ENCODE measurements at places on chromosomes 11 and 22.

GRCh38 chr22:32996702-32997101 lies 61.5 kb downstream of the SYN3 start:
- DNase-seq: no peak

GRCh38 chr22:17818180-17818579 lies 43.9 kb upstream of the BID start:
- no peak for DNase-seq

- DNase-seq: no peak
Measured at GRCh38 chr22:44276041-44276440, 36.7 kb downstream of the SHISAL1 start.

DNA sequence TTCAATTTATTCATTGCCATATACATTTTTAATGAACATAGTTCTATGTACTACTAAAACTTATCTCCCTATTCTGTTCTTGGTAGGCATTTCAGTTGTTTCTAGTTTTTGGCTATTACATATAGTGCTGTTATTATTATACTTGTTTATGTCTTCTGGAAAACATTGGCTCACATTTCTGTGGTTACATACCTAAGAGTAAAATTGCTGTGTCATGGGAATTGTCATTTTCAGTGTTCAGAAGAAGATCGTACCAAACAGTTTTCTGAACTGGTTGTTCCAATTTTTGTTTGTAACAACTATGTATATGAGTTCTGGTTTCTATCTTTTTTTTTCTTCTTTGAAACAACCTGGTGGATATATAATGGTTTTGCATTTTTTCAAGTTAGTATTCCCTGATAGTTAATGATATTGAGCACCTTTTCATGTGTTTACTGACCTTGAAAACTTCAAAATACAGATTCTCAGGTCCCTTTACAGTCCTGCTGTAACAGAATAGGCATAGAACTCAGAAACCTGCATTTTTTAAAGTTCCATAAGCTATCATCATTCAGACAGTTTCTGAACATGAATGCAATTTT lies 230.7 kb downstream of the JRKL start:
- no peak for DNase-seq

DNA sequence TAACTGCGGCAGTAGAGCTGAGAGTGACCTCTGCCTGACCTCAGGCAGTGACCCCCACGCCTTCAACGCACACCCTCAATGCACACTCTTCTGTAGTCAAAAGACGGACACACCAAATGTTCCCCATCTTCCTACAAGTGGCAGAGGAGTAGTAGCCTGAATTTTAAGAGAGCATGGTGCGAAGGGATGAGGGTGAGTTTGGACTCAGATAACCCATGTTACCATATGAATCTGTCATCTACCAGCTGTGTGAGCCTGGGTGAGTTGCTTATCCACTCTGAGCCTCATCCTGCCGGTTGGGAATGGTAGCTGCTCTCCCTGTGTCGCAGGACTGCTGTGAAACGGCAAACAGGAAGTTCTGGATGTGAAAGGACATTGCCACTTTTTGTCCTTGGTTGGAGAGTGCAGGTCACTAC lies 20.6 kb upstream of the ROBO3 start:
- no peak for DNase-seq

GRCh38 chr11:8177136-8177535 lies 8.3 kb upstream of the RIC3 start:
- no peak for DNase-seq

- no peak for DNase-seq
Measured at GRCh38 chr22:22124374-22124773, 120.2 kb upstream of the VPREB1 start.

DNA sequence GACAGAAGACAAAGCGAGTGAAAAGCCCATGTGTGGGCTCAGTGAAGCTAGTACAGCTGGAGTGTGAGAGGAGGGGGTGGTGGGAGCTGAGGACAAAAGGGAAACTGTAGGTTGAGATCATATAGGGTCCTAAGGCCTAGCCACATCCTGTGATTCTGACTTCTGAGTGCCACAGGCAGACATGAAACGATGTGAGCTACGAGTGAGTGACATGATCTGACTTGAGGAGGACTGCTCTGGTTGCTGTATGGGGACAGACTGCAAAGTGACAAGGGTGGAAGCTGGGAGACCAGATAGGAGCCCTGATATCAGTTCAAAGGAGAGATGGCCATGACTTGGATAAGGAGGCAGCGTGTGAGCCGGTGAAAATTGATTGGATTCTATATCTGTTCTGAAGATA lies 85.4 kb downstream of the MICAL2 start:
- peak; percentile 67 for DNase-seq

GRCh38 chr11:66365711-66366619 lies 5.6 kb downstream of the SLC29A2 start:
- DNase-seq: no peak

DNA sequence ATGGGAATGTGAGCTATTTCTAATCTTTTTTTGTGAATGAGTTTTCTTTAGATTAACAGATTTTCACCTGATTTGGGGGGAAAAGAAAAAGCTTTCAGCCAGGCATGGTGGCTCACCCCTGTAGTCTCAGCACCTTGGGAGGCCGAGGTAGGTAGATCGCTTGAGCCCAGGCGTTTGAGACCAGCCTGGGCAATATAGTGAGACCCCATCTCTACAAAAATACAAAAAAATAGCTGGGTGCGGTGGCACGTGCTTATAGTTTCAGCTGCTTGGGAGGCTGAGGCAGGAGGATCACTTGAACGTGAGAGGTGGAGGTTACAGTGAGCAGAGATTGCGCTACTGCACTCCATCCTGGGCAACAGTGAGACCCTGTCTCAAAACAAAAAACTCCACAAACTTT lies 92.2 kb downstream of the HSD17B12 start:
- DNase-seq: no peak

DNA sequence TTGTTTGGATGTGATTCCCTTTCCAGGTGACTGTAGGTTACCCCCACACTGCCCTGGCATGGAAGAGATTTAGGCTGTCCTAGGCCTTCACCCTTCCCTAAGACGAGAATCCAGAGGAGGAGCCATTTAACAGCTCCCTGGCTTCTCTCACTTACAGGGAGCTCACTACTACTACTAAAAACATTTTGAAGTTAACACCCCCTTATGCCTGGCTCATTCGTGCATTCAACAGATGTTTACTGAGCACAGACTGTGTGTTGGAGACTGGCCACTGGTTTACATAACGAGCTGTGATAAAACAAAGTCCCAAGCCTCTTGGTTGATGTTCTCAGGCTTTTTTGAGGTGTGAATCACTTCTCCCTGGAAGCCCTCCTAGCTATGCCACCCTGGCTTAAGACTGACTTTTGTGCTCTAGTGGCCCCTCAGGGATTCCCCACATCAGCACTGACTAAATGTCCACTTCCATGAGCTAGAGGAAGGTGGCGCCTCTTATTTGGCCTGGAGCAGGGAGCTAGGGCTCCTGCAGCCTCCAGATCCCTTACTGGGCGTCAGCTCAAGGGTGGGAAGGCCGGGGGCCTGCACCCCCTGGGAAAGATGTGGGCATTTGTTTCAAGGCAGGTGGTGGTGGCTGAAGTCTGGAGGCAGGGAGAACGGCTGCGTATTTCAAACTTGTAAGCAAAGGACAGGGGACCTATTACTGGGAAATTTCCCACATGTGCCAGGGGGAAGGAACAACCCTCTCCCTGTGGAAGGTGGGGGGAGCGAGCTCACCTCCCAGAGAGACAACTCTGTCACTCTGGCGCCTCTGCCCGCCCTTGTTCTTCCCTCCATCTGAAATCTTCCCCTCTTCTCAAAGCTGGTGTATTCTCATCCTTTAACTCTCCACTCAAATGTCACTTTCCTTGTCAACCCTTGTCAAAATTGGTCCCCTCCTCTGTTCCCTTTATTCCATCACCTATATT lies 19.4 kb upstream of the MALAT1 start:
- DNase-seq: no peak

GRCh38 chr11:10379022-10379421 lies 74.1 kb downstream of the ADM start:
- DNase-seq: no peak

DNA sequence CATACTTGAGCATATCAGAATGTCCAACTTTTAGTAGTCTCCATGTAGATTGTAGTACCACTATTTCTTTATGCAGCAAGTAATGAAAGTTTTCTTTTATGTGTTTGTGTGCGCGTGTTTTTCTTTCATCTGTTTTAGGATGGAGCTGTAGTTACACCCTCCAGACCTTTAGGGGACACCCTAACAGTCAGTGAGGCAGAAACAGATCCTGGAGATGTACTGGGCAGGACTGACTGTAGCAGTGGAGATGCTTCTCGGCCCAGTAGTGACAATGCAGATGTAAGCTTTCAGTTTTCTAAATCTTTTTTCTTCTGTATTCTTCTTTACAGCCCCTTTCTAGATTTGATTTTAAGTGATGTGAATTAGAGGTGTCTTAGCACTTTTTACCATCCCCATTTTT lies 79.9 kb upstream of the GRIK4 start:
- peak; percentile 4 for DNase-seq

DNA sequence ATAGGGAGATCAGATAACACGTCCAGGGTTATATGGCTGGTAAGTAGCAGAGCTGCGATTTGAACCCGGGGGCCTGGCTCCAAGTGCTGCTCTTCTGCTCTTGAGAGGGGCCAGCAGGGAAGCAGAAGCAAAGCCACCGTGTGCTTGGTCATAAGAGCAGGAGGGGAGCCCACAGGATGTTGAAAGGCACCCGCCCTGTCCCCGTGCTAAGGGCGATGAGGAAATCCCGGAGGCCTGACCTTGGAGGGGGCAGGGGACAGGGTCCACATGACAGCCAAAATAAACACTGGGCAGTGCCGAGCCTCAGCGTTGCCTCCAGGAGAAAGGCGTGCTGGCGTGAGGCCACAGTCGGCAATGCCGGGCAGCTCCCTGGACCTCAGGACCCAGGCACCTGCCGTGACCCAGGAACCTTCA lies 28.8 kb downstream of the TOM1 start:
- DNase-seq: no peak

DNA sequence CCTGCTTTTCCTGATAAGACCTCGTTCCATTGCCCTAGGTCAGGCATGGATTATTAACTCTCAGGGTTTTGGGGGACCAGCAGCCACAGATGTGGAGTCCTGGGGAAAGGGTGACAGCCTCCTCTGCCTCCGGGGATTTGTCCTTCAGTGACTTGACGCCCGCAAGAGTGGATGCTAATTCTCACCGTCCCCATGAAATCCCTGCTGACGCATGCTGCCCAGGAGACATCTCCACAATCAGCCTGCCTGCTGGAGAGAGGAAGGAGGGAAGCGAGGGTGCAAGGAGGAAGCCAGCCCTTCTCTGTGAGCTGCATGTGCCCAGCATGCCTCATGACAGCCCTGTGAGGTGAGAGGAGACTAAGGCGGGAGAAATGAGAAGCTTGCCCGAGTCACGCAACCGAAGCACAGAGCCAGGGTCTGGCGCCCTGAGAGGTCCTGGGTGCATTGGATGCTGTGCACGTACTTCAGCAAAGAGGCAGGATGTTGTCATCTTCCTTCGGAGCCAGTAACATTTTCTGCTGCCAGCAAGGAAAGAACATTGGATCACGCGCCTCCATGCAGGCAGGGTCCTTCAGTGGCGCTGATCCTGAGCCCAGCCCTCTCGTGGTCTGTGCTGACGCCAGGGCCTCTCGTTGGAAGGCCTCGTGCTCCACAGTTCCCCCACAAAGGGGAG lies 27.3 kb upstream of the KRTAP5-6 start:
- DNase-seq: no peak

DNA sequence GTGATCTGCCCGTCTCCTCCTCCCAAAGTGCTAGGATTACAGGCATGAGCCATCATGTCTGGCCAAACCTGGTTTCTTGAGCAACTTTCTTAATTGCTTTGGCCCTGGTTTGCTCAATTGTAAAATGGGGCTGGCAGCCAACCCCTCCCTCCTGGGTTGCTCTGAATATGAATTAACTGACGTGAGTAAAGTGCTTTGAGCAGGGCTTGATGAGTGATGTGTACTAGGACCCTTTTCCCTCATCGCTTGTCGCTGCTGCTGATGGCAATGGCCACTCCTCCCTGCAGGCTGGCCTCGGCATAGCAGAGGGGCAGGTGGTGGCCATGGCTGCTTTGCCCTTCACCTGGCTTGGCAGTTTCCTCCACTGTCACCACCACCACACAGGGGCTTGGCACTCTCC lies 41.5 kb downstream of the RNF141 start:
- no peak for DNase-seq

DNA sequence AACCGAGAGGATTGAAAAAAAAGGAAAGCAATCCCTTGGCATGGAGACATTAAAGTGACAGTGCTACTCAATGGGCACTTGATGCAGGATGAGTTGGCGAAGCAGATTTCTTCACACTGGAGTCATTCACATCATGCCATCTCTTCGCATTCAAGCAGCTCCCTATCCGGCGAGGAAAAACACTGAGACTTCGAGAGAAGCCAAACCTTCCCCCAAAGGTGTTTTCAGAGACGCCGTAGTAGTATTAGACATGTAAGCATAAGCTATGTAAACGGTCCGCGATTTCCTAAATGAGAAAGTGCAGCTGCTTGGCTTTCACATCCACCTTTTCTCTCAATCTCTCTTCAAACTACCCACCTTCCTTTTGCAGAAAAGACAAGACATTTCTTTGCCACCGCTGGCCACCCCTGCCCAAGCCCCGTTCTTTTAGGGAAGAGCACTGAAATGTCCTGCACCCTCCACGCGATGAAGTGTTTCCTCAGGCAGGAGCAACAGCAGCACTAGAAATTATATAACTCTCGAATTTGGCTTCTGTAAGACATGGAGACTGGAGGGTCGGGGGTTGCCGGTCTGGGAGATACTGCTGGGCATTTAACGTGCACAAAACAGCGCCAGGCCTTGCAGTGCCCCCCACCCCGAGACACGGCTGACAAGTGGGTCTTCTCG lies at the start of gene DLG2:
TSS of gene DLG2 (minus strand) at position 13 of the 666 bp plus-strand sequence.
- DNase-seq: peak; percentile 5

DNA sequence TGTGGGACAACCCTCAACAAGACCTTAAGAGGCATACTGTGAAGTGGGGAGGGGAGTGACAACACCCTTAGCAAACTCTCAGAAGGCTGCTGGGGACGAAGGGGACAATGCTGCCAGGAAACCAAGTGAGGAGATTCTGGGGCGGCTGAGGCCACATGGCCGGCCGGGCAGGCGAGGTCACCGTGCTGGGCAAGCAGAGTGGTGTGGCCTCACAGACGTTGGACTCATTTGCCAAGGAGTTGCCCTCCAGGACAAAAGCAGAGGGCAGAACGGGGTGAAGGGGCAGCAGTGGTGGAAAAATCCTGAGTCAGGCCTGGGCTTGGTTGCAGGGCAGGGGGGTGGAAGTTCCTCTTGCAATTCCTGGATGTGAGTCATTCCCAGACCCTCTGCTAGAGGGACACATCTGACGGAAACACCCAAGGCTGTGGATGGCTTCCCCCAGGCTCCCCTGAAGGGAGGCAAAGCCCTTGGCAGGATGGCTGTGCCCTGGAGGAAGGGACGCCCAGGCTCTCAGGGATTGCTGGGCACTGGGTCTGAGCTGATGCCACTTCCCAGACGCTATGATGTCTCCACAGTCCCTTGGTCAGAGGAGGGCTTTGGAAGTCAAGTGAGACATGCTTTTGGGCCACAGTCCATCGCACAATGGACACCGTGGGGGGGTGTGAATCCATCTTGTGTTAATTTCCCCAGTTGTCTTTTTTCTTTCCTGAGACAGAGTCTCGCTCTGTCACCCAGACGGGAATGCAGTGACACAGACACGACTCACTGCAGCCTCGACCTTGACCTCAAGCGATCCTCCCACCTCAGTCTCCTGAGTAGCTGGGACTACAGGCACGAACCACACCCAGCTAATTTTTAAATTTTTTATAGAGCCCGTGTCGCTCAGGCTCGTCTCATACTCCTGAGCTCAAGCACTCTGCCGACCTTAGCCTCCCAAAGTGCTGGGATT lies 16.2 kb upstream of the SHANK3 start:
- DNase-seq: no peak

- DNase-seq: peak; percentile 91
Measured at GRCh38 chr11:355581-356458, 13.5 kb upstream of the B4GALNT4 start.

- DNase-seq: no peak
Measured at GRCh38 chr11:8217136-8217535, 46.5 kb downstream of the LMO1 start.

Data from stimulated activated CD4-positive, alpha-beta T cell treated with anti-CD3 and anti-CD28 coated beads, Interleukin-1b, Interleukin-23, amount 100 ng/mL, for 48 hours (primary cell).